Umbilical cord (tissue), 2 donors: ENCODE measurements at places on chromosomes 2 and 18. TPM values are rescaled to one million over a fixed set of nuclear protein-coding genes. Genes with fewer than 3 reads are reported as not detected.

Gene GULP1
- total RNA-seq = 64.3 TPM

Gene KLHL30
- total RNA-seq = 5.1 TPM

Gene CNGA3
- total RNA-seq = 1.2 TPM

Gene UCN
- 1.4 TPM for total RNA-seq

Gene UGT1A10
- 0.48 TPM for total RNA-seq

Gene TTN
- total RNA-seq = 14.0 TPM

Gene RGPD3
- total RNA-seq = 4.1 TPM

Gene CCDC88A
- 94.6 TPM for total RNA-seq

Gene CRYGD
- not detected for total RNA-seq

Gene UPP2
- 0.24 TPM for total RNA-seq

Gene PPP1R1C
- total RNA-seq = 23.4 TPM
